ENCODE measurements at places on chromosomes 1 and 21. TPM values are rescaled to one million over a fixed set of nuclear protein-coding genes. Genes with fewer than 3 reads are reported as not detected.
A peak's percentile ranks its signal among the peaks of the same experiment; 100 is the strongest.

DNA sequence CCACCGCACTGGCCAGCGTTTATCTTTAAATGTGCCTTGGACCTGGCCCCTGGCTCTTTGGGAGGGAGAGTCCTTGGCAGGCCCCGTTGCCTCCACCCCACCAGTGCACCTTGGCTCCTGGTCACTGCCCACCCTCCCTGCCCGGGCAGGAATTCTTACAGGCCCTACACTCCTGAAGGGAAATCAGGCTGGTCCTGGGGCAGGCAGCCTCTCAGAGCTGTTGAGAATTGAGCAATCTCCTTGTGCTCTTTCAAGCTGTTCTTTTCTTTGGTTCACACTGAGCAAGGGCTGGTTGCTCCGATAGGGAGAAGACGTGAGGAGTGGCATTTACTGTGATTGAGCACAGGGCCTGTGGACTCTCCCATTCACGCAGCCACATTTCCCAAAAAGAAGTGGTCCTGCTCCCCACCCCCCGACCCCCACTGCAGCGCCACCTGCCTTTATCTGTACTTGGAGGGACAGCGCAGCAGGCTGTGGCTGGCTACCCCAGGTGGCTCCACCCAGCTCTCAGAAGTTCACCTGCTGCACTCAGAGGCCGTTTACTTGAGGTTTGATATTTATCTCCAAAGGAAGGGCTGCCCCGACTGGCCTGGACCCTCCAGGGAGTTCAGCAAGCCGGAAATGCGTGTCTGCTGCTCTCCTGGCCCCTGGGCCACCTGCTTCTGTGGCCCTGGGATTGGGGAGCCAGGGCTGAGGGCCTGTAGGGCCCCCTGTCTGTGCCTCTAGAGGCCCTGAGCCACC, 47.8 kb downstream of the SKI start:
- DNase-seq = peak; percentile 67

- DNase-seq = no peak
Observed at GRCh38 chr1:69377507-69377906, 190.2 kb upstream of the LRRC7 start.

- DNase-seq = no peak
Observed at GRCh38 chr1:83102630-83103071, 896.3 kb downstream of the TTLL7 start.

- DNase-seq = no peak
Observed at GRCh38 chr1:158354255-158354654, 561 bp downstream of the CD1E start.

TACSTD2 gene
- total RNA-seq = 1.5 TPM

GRCh38 chr1:21381354-21381753, 58.6 kb upstream of the NBPF3 start:
- no peak for DNase-seq

- peak; percentile 99 for DNase-seq
Observed at GRCh38 chr1:54850737-54851136, 36.3 kb downstream of the DHCR24 start.

DNA sequence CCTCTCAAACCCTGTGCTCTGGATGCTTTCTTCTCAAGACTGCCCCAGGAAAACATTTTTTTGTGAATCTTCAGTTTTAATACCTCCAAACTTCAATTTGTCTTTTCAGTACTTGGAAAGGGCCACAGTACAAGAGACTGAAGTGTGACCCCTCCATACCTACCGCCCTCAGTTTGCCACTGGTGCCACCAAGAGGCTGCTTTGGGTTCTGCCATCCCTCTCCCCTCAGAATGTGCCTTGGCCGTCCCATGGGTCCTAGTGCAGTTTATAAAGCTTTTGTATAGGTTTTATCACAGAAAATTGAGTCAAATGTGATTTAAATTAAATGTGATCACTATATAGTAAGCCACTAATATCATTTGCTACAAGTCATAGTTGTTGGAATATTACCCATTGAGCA, 60.8 kb upstream of the PGD start:
- DNase-seq = peak; percentile 65

GRCh38 chr1:185280589-185280988, 36.5 kb downstream of the IVNS1ABP start:
- no peak for DNase-seq

GRCh38 chr1:54415991-54416390, 9.8 kb upstream of the SSBP3 start:
- DNase-seq = no peak

DNA sequence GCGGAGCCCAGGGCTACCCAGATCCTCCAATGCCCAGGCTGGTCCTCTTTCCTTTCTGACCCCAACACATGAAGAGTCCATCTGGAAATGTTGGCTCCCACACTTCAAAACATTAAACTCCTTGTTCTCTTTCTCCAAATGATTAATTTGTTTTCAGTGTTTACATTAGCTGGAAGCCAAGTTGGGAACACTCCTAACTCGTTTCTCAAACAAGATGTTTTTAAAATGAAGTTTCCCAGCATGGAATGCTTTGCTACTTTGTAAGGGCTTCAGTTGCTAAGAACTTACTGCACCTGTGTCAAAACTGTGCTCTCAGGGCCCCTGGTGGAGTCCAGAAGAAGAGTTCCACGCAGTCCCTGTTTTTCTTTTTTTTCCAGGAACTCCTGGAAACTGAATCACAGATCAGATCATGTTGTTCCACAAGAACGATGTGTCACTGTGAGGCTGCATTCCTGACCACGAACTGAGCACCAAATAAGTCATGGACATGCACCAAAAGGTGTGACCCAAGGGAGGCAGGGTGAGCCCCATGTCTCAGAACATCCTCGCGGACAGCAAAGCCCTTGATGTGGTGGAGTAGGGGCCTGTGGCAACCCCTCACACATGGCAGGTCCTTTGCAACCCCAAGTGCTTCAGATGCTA, 257.3 kb downstream of the KCNJ6 start:
- peak; percentile 92 for DNase-seq

GRCh38 chr1:201466492-201466891, 2.5 kb downstream of the PHLDA3 start:
- peak; percentile 68 for DNase-seq

- DNase-seq = peak; percentile 66
Observed at GRCh38 chr1:91011726-91012125, 10.1 kb downstream of the ZNF644 start.

GRCh38 chr1:98316286-98316905, 345.1 kb upstream of the SNX7 start:
- peak; percentile 61 for DNase-seq
